Gastroesophageal sphincter (tissue), 4 donors: ENCODE measurements at places on chromosomes 2 and 18. TPM values are rescaled to one million over a fixed set of nuclear protein-coding genes. Genes with fewer than 3 reads are reported as not detected.

- peaks cover 24% of the 10 kb centered on the region for H3K27me3 ChIP-seq
- no peak overlapping the region for H3K27ac ChIP-seq
- H3K4me3 ChIP-seq, result no peak overlapping the region
Measured at GRCh38 chr2:105238664-105239240, 2.8 kb upstream of the GPR45 start.

DNA sequence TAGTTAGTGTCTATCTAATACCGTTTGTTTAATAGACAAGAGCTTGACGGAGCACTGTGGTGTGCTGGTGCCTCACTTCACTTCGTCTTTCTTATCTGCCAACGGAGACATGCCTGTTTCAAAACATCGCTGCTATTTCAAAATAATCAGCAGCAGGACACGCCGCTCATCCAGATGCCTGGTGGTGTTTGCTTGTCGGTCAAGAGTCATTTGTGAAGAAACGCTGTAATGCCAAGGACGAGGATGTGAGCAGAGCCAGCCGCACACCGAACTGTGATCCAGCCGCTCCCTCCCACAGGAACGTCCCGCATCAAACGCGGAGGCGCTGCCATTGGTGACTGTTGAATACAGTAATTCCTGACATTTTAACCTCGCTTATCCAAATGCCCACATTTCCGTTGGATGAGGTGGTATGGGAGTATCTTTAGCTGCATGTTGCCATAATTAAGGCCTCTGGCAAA is 432.4 kb downstream of the FBXO15 start:
- no peaks in the 10 kb centered on the region for H3K36me3 ChIP-seq
- no peaks in the 10 kb centered on the region for H3K4me1 ChIP-seq
- ATAC-seq, result peak; percentile 22
- H3K4me3 ChIP-seq, result no peak overlapping the region
- no peak overlapping the region for H3K27ac ChIP-seq

The PEX13 gene
- total RNA-seq, result 26.3 TPM

GRCh38 chr2:236569573-236569973 is at the start of gene ACKR3:
TSS of gene ACKR3 (plus strand) at chr2:236569825. CDS start at chr2:236580466, 10,641 bp downstream.
- peak within 1 kb of the TSS; percentile 37 for H3K4me3 ChIP-seq
- no peaks in the 10 kb centered on the region for H3K36me3 ChIP-seq

The C2orf42 gene
- 17.5 TPM for total RNA-seq

The LRP1B gene
- total RNA-seq, result 0.27 TPM
